ENCODE measurements at places on chromosomes 2 and 18. TPM values are rescaled to one million over a fixed set of nuclear protein-coding genes. Genes with fewer than 3 reads are reported as not detected.

The COBLL1 gene
- total RNA-seq = 212 TPM

GRCh38 chr18:62763101-62763521 lies 47.8 kb downstream of the PHLPP1 start:
- no peak for DNase-seq

- DNase-seq = no peak
These were observed 41.8 kb upstream of the OTX1 start for GRCh38 chr2:63008838-63009237.

The UPP2 gene
- total RNA-seq = not detected

DNA sequence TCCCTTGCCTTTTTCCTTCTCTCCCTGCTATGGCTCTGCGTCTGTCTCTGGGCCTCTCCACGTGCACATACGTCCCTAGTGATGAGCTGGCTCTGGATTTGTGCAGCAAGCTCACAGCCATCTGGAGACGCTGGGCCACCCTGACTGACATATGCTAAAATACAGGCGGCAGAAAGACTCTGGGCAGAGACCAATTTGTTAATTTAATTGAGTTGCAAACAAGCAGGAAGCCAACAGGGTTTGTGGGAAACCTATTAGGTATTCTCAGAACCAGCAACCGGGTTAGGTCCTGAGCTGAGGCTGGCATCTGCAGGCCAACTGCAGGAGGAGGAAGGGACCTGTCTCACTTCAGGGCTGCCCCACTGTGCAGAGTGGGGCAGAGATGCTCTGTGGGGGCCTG lies 53.5 kb upstream of the SMAD2 start:
- DNase-seq = no peak

The CNDP1 gene
- total RNA-seq = not detected

DNA sequence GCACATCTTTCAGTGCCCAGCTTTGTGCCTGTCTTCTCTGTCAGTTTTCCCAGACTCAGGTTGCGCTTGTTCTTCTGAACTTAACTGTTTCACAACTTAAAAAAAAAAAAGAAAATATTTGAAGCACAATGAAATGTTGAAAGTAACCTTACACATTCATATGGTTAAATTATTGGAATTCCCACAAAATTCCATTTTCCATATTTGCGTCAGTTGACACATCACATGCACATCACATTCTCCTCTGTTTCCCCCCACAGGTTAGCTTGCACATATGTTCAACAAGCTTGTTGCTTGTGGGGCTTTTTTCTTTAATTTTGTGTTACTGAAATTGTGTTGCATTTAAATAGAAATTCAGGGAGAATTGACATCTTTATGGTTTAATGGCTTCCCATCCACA lies 8.3 kb downstream of the MYO1B start:
- no peak for DNase-seq

DNA sequence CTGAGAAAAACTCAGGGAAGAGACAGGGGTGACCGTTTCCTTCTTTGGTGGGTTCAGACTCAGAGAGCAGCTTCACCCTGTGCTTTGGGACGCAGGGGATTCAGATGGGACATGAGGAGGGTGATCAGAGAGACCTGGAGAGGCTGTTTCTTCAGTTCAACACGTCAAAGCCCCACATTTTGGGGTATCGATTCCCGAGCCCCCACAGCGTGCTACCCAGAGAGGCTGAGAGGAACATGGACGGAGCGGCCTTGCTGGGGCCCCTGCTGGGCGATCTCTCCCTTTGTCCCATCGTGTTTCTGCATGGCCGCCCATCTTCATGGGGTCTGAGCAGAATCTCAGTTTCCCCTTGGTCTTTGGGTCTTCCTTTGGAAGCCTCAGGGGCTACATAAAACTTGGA lies 38.2 kb upstream of the PXDN start:
- no peak for DNase-seq

All from adrenal gland (tissue), 19 donors.